ENCODE measurements at places on chromosomes 11 and 22.

GRCh38 chr11:62851807-62852522, 12.6 kb upstream of the WDR74 start:
- DNase-seq: no peak

DNA sequence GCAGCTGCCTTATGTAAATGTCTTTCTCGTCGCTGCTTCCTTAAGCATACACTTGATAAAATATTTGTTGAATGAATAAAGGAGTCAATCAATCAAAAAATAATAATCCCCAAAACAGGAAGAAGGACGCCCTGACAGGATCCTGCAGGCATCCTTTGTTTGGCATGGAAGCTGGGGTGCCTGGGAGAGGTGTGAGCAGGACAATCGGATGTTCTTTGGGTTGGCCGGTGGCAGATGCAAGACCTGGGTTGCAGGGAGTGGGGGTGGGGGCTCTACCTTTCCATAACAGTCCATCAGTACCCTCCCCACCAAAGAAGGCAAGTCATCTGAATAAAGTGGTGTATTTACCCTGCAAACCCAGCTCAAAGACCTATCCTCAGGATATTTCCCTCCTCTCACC, 1.4 kb upstream of the SHANK2 start:
- no peak for DNase-seq

DNA sequence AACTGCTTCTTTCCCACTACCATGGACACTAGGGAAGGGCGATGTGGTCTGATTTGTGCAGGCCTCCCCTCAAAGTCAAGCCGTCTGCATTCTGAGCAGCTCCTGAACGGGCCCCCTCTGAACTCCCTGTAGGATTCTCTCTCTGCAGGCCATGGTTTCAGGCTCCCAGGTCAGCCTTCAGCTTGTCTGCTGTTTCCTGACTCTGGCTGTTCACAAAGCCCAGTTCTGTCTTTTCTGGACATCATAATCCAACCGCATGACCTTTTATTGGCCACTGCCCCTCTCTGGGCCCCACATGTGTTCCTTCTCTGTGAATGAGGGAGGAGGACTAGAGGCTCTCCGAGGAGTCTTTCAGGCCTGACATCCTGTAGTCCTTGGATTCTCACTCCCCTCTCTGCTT, 161.0 kb downstream of the FEZ1 start:
- DNase-seq: no peak

- no peak for DNase-seq
These were observed 14.6 kb upstream of the TEF start for GRCh38 chr22:41367039-41367679.

GRCh38 chr22:23178512-23179254, 1.6 kb upstream of the BCR start:
- DNase-seq: peak; percentile 50

GRCh38 chr11:119605137-119605665, 123.8 kb downstream of the NECTIN1 start:
- no peak for DNase-seq

- DNase-seq: no peak
These were observed 109.8 kb downstream of the ATXN10 start for GRCh38 chr22:45781459-45781858.

DNA sequence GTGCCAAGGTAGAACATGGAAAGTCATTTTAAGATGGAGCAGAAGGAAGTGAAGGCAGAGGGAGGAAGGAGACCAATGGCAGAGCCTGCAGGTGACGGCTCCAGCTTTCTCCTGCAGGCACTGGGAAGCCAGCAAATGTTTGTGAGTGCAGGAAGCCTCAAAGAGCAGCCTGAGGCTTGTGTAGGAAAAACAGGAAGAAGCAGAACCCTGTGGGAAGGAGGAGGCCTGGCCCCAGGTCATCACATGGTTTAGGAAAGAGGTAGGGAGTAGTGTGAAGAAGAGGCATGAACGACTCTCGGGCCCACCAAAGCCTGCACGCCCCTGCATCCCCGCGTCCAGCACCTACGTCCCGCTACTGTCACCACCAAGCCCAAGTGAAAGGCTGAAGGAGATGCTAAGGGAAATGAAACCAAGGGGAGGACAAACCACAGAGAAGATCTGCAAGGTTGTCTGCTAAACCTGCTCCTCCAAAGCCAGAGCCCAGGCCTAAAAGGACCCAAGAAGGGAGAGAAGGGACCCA, 151.5 kb downstream of the CHST1 start:
- no peak for DNase-seq

- no peak for DNase-seq
These were observed 56.8 kb downstream of the IGLL5 start for GRCh38 chr22:22944268-22944985.

GRCh38 chr11:77517753-77518152, 43.9 kb upstream of the PAK1 start:
- DNase-seq: no peak

DNA sequence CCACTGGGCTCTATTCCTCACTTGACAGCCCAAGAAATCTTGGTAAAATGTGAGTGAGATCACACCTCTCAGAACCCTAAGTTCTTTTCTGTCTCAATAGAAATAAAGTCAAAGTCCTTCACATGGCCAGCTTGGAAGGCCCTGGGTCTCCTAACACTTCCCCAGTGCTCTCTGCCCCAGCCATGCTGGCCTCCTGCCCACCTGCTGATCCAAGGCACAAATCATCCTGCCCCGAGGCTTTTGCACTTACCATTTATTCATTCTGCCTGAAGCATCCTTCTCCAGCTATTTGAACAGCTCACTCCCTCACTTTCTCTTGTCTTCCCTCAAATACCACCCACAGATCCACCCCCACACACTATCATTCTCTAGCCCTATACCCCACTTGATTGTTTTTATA, 26.4 kb downstream of the ISX start:
- no peak for DNase-seq

- DNase-seq: no peak
These were observed 9.1 kb downstream of the MRGPRF start for GRCh38 chr11:69003866-69004367.

DNA sequence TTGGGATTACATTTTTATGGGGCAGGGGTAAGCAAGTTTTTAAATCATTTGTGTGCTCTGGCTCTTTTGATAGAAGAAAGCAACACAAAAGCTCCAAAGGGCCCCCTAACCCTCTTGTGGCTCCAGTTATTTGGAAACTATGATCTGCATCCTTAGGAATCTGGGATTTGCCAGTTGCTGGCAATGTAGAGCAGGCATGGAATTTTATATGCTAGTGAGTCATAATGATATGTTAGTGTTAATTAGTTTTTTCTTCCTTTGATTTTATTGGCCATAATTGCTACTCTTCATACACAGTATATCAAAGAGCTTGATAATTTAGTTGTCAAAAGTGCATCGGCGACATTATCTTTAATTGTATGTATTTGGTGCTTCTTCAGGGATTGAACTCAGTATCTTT, 10.1 kb downstream of the RAG1 start:
- no peak for DNase-seq

DNA sequence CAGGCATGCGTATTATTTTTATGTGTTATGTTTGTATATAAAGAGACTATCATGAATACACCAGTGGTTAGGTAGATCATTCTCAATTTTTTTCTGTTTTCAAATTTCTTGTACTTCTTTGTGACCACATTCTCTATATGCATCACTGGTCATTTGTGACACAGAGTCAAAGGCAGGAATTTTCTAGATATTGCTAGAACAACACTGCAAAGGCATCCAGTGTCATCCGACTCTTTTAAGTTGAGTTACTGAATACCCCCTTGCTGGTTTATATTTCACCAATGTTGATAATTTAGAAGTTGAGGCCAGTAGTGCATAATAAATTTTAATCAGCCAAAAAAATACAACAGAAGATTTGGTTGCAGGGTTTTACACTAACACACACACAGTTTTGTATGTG, 351.8 kb downstream of the CASP12 start:
- DNase-seq: no peak

GRCh38 chr22:44424359-44424682, 73.7 kb downstream of the RTL6 start:
- DNase-seq: no peak

Data from stimulated activated CD8-positive, alpha-beta memory T cell treated with anti-CD3 and anti-CD28 coated beads, Interleukin-15, amount 100 ng/mL, for 1 hour (primary cell).